Activated T-cell treated with anti-CD3 and anti-CD28 coated beads, Interleukin-2, amount 50 U/mL, for 72 hours (primary cell): ENCODE measurements at places on chromosomes 12 and 14. TPM values are rescaled to one million over a fixed set of nuclear protein-coding genes. Genes with fewer than 3 reads are reported as not detected.

The LALBA gene
- not detected for total RNA-seq

The P2RX4 gene
- 29.7 TPM for total RNA-seq

The OTOGL gene
- total RNA-seq, result not detected

The SALL2 gene
- 5.3 TPM for total RNA-seq

The SIX1 gene
- not detected for total RNA-seq

The NR4A1 gene
- total RNA-seq, result 136 TPM

The LUM gene
- total RNA-seq, result not detected

The CBX5 gene
- total RNA-seq, result 89.4 TPM

The CCDC197 gene
- 1.6 TPM for total RNA-seq

DNA sequence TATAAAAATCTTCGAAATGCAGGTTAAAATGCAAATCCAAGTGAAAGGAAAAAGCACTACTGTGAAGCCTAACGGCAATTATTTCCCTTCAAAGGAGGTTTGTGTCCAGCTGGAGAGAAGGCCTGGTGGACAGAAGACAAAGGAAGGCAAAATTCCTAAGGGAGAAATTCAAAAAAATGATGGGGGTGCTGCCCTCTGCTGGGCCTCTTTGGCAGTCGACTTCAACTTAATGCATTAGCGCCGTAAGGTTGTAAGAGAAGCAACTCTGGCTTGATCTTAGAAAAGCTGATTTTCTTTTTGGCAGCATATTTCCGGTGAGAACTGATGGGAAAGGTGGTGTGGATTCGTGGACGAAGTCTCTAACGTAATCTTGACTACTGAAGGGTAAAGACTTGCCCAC lies 34.3 kb upstream of the CHFR start:
- no peak for DNase-seq

DNA sequence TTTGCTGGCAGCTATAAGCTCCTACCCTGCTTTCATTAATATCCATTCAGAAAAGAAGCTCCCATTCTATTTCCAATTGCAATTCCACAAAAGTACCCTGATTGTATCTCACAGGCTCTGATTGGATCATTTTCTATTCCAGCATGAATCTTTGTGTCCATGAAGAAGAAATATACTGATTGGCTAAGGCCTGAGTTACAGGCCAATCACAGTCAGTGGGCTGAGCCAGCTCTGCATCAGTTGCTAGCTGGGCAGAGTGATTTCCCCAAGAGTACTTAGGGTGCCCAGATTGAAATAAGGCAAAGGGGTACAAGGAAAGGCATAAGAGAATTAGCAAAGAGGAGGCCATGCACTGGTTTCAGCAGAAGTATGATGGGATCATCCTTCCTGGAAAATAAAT lies 14.4 kb downstream of the ART4 start:
- no peak for DNase-seq

DNA sequence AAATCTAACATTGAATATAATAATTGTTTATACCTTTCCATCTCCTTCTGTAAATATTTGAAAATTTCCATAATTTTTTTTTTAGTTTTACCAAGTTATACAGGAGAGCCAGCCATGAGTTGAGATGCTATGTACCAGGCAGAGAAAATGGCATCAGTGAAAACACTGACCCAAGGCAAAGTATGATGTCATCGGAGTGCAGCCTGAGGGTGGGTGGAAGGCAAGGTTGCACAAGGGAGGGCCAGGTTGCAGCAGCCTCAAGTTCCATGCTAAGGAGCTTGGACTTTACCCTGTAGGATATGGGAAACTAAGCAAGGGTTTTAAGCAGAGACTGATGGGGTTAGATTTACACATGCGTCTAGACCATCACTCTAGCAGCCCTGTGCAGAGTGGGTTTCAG lies 441.1 kb downstream of the BCAT1 start:
- DNase-seq, result no peak

- no peak for DNase-seq
Measured at GRCh38 chr12:45284096-45284901, 68.4 kb downstream of the ANO6 start.

- DNase-seq, result no peak
Measured at GRCh38 chr12:26123482-26123980, 1.3 kb downstream of the BHLHE41 start.

- peak; percentile 77 for DNase-seq
Measured at GRCh38 chr12:47741340-47741703, 16.0 kb upstream of the ENDOU start.

DNA sequence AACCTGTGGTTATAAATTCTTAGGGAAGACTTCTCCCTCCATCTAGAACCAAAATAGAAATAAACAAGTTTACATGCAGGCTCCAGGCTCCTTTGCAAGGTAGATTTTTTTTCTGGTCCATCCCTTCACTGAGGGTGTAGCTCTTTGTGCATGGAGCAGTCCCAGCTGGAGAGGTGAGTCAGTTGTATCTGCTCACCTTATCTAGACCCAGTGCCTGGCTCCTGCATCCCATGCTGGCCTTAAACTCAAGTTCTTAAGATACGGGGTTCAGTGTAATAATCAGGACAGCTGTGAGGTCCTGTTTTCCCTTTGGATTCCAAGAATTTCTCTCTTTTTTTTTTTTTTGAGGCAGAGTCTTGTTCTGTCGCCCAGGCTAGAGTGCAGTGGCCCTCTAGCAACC lies 14.8 kb downstream of the ATP6V0A2 start:
- no peak for DNase-seq

DNA sequence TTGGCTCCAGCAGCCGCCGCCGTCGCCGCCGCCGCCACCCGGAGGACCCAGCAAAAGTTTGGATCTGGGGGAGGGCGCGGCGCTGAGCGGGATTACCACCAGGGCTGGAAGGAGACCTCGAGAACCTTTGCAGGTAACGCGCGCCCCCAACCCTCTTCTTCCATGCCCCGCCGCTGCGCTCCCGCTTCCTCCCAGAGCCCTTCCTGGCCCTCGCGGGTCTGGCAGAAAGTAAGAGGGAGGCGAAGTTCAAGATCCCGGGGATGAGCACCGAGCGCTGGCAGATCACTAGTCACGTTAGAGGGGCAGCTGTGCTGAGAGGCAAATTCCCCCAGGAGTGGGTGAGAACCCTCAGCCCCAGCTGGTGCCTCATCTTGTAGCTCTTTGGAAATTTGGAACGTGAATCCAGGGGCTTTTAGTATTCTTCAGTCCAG lies 3.9 kb downstream of the FLRT2 start:
- DNase-seq, result no peak

DNA sequence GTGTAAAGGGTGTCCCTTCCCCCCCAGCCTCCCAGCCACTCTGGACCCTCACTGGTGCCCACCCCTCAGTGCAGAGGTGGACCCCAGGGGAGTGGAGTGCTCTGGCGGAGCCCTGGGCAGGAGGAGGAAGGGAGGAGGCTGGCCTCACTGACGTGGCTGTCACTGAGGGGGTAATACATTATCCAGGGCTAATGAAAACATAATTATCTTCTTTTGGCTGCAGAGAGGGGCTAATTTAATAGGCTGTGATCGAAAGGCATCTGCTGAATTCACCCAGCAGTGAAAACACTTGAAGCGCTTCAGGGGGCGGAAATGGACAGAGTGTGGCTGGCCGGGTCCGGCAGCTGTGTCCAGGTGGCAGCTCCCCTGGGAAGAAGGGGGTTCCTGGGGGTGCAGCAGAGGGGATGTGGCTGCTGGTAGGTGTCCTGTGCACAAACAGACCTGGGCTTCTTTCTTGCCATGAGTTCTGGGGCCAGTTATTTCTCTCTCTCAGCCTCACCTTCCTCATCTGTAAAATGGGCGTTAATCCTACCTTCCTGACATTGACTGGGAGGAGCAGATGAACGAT lies 3.7 kb upstream of the NOS1 start:
- no peak for DNase-seq

- DNase-seq, result no peak
Measured at GRCh38 chr12:93002293-93003054, 73.4 kb upstream of the EEA1 start.

DNA sequence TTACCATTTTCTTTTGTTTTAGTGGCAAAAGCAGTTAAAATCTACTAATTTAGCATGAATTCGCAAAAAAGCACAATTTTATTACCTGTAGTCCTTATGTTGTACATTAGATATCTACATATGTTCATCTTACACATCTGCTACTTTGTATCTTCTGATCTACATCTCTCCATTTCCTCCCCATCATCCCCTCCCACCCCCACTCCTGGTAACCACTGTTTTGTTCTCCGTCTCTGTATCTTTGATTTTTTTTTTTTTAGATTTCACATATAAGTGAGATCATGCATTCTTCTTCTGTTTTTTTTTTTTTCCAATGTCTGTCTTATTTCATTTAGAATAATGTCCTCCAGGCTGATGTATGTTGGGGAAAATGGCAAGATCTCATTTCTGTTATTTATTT lies 922.7 kb downstream of the VRK1 start:
- no peak for DNase-seq

GRCh38 chr14:57482120-57482519 lies 11.5 kb downstream of the CCDC198 start:
- DNase-seq, result no peak

- DNase-seq, result no peak
Measured at GRCh38 chr14:73468828-73469375, 10.6 kb upstream of the NUMB start.

- no peak for DNase-seq
Measured at GRCh38 chr14:75066691-75067090, 2.8 kb upstream of the ZC2HC1C start.

GRCh38 chr14:58562141-58562540 lies 75.6 kb upstream of the DACT1 start:
- DNase-seq, result no peak

- DNase-seq, result peak; percentile 49
Measured at GRCh38 chr14:91264151-91265150, 19.9 kb upstream of the GPR68 start.

DNA sequence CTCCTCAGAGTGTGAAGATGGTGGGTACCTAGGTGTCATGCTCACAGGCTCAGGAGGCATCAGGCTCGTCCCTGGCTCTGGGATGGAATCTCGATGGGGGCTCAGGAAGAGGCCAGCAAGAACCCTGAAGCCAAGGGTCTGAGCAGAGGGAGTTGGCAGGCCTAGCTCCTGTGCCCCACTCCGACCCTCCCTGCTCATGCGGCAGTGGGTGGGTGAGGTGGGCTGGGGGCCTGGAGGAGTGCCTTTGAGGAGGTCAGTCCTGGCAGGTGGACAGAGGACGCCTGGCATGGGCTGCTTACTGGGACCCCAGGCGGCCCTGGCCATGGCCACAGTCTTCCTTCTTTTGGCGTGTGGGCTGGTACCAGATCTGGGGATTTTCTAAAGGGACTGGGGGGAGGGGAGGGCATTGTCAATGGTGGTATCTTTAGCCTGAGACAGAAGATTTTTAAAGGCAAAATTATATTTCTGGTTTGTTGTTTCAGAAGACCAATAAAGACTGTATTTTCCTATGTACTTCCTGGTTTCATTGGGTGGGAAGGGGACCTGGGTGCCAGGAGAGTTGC lies 16.0 kb downstream of the LRTM2 start:
- no peak for DNase-seq

GRCh38 chr12:22821985-22822384 lies 197.0 kb downstream of the ETNK1 start:
- no peak for DNase-seq

DNA sequence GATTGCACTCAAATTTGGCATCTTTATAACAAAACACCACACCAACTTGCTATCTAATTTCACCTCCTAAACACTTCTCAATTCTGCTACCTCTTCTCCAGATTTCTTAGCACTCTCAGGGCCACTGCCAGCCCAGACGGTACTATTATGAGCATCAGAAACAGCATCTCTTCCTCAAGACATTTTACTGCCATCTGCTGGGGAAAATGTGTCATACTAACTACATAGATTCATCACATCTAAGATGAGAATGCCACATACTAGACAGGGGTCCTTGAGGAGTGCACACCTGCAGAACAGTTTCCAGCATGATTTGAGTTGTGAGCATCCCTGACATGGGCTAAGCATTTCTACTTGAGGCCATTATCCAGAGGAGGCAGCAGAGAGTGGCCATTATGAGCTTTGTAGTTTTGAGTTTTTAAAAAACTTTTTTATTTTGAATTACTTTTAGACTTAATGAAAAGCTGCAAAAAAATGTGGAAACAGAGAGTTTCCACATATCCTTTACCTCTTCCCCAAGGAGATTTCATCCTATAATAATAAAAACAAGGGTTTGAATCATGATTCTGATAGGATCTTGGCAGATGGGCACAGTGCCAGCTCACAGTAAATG lies 15.1 kb upstream of the GRIP1 start:
- peak; percentile 27 for DNase-seq

DNA sequence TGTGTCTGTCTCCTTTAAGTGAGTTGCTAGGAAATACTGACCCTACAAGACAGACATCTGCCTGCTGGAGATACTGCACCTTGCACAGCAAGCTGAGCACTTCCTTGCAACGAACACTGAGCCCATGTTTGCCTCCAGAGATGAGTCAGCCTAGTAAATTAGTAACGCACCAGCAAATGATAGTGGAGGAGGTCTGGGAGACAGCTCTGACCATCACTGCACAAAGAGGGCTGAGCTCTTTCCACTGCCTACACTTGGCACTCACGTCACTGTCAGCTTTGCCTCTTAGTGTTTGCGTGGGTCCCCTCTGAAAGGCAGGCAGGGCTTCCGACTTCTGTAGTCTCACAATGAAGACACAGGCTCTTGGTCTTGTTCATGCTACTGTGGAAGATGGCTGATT lies 109.0 kb downstream of the APAF1 start:
- DNase-seq, result peak; percentile 28

DNA sequence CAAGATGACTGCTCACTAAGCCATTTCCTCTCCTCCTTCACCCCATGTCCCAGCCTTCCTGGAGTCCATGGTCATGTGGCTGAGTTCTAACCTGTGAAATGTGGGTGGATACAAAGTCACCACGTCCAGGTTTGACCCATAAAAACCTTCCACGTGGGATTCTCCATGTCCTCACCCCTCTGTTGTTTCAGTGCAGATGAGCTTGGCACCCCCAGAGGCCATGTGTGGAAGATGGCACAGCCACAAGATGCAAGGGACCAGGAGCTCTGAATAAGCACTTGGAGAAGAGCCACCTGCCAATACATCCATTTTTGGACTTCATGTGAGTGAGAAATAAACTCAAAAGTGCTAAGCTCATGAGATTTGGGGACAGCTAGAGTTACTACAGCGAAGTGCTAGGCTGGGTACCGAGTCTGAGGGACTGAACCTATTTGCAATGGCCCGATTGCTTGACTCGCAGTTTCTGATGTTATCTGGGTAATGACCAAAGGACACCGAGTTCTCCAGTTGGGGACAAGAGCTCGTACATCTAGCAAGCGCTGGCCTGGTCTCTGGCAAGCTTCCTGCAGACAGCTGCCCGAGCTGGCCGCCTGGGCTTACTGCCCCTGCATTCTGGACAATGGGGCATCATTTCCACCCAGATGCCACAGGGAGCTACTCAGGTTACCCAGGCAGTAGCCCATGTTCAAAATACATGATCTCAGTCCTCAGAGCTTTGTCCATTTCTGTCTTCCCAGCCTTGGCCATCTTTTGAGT lies 7.7 kb upstream of the SLC24A4 start:
- DNase-seq, result no peak

DNA sequence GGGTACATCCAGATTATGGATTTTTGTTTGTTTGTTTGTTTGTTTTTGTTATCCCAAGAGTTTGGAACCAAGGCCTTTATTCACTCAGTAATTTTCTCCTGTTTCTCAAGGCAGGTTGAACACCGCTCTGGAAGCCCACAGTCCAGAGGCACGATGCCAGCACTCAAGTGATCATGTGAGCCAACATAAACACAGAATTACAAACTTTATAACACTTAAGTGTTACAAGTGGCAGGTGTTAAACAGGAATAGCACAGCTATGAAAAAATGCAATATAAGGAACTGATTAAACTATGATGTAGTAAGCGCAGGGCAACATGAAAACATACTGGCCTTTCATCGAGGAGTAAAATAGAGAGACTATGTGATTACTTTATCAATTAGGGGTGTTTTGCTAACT lies 1885.8 kb upstream of the SEL1L start:
- DNase-seq, result no peak
